ENCODE measurements at places on chromosomes 5 and 9. TPM values are rescaled to one million over a fixed set of nuclear protein-coding genes. Genes with fewer than 3 reads are reported as not detected.

The GABBR2 gene
- total RNA-seq = not detected

GRCh38 chr5:16484081-16484480 is 18.5 kb upstream of the ZNF622 start:
- no peak for DNase-seq

- DNase-seq = no peak
These were observed 161.7 kb downstream of the YTHDC2 start for GRCh38 chr5:113675166-113675565.

DNA sequence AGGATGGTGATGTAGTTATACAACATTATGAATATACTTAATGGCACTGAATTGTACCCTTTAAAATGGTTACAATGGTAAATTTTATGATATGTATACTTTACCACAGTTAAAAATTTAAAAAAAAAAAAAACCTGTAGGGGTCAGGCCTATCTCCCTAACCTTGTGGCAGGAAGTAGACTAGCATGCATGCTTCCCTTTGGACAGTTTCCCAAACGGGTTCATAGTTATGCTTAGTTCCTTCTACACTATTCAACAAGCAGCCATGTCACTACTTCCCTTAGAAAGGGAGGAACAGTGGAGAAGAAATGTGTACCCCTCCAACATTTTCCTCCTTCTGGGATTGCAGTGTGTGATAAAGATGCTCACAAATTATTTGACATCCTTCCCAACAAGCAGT is 32.5 kb downstream of the IDNK start:
- DNase-seq = no peak

DNA sequence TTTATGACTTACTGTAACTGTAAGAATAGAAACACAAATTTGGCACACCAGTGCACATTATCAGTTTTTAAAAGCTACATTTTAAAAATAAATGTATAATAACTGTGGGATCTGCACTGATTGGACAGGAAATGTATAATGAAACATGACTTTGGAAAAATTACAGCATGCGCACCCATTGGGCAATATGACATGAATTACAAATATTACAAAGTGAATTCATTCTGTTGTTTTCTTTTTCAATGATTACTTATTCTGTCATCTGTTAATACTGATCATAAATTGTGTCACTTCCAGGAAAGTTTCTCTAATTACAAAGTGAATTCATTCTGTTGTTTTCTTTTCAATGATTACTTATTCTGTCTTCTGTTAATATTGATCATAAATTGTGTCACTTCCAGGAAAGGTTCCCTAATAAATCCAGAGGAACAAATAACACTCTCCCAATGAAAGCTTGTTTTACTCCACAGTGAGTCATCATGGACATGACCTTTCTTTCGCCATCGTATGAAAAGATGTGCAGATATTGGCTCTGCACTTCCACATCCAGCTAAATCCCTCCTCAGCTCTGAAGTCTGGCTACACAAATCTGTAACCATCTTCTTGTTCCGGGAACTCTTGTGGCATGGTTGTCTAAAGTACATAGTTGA is 297.0 kb upstream of the HAPLN1 start:
- DNase-seq = no peak

DNA sequence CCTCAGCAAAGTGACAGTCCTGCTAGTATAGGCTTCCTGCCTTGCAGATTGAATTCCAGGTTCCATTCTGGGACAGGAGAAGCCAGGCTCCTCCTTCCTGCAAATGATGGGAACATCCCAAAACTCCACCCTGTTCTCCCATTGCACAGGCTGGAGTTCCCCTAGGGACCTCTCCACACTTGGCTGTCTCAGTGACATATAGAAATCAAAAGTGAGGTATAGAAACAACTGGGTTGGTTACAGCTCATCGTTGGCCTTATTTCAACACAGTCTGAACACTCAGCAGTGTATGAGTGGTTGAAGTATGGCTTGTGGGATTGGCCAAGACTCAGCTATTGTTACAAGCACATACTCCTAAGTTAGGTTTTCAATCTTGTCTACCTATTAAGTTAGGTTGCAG is 157.8 kb upstream of the FTMT start:
- no peak for DNase-seq

The SV2C gene
- 1.3 TPM for total RNA-seq

GRCh38 chr5:170337045-170337733 is 39.6 kb upstream of the LCP2 start:
- no peak for DNase-seq

The SPINK4 gene
- not detected for total RNA-seq

The IL31RA gene
- 0.25 TPM for total RNA-seq

DNA sequence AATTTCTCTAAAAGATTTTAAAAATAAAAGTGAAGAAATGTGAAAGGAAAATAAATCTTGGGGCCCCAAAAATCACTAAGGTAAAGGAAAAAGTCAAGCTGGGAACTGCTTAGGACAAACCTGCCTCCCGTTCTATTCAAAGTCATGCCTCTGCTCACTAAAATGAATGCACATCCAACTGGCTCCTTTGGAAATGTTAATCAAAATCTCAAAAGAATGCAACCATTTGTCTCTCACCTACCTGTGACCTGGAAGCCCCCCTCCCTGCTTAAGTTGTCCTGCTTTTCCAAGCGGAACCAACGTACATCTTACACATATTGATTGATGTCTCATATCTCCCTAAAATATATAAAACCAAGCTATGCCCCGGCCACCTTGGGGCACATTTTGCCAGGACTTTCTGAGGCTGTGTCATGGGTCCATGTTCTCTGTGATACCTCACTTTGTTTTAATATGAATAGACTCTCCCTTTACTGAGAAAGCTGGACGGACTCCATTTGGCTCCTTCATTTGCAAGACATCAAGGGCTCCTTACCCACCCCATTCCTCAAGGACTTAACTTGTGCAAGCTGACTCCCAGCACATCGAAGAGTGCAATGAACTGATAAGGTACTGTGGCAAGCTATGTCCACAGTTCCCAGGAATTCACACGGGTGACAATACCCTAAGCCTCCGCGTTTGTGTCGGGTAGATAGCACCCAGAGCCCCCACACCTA is 164.3 kb downstream of the SMC2 start:
- DNase-seq = no peak

The IL5 gene
- total RNA-seq = not detected

The PAEP gene
- total RNA-seq = 8.8 TPM

The LAMC3 gene
- total RNA-seq = 0.48 TPM

The TXNDC8 gene
- total RNA-seq = not detected

The FYB1 gene
- 3.6 TPM for total RNA-seq

- no peak for DNase-seq
These were observed 115.8 kb upstream of the KIF2A start for GRCh38 chr5:62190173-62190572.

The PCDHGB5 gene
- 18.2 TPM for total RNA-seq

The ARL14EPL gene
- total RNA-seq = not detected

The FSD1L gene
- total RNA-seq = 7.6 TPM

DNA sequence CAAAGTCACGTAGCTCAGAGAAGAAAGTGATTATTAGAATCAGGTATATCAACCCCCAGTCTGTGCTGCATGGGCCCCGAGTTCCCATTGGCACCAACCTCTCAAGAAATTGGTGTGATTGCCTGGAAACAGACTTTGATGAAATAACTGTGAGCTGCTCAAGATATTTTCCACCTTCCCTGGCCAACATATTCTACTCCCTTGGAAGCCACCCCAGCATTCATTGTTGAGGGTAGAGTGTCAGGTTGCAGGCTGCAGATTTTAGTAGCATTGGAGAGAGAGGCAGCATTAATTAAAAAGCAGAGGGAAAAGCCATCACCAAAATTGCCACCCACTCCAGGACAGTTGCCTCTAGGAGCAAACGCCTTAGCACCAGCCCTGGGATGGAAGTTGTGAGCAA is 154.2 kb upstream of the TNPO1 start:
- no peak for DNase-seq

DNA sequence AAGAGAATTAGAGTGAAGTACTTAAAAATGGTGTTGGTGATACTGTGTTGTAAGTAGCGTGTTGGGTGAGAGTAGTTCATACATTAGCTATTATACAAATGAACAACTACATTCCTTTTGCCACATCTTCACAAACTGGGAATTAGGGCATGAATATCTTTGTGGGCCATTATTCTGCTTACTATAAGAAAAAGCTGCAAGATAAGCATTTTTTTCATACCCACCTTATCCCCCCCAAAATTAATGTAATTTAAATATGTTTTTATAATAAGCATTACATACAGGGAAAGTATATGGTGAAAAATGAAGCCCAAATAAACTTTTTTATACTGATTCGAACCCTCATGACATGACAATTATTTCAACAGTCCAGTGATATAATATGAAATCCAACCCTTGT is 69.5 kb downstream of the FAM81B start:
- DNase-seq = no peak

- no peak for DNase-seq
These were observed 728.9 kb downstream of the MAT2B start for GRCh38 chr5:164234321-164234720.

The RNF183 gene
- not detected for total RNA-seq

- no peak for DNase-seq
These were observed 108.5 kb downstream of the ZSWIM6 start for GRCh38 chr5:61440596-61440995.

The ORM2 gene
- 2.6 TPM for total RNA-seq

The SCGB3A2 gene
- not detected for total RNA-seq

DNA sequence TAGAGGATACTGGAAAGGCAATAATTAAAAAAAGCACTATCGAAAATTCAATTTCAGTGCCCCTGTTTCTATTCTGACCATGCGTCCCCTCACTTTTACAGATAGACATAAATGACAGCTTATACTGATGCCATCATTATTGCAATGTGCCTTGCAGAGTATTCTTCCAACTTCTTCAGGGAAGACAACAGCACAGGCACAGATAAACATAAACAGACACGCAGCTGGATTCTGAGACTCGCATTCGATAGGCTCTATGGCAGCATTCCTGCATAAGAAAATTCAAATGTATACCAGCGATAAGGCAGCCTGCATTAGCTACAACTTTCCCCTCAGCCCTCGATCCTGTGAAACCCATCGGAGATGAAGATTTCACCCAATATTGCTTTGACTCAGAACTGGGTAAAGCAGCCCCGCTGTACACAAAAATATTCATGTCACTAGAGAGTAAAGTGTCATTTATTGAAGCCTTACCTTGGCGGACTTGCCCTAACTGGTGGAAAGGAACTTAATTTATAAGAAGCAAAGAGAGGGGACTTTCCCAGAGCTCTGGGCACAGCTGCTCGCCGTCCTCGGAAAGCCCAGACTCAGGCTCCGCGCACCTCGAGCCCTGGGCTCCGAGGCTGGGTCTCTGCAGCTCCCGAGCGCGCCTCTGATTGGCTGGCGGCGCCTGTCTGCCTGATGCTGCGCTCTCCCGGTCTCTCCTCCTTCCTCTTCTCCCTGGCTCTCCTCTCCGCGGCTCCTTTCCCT is at the start of gene CDH18:
CDH18 (minus strand) TSS at position 589 of the 750 bp plus-strand sequence. CDS start 149,214 bp downstream, outside the sequence.
- DNase-seq = no peak

DNA sequence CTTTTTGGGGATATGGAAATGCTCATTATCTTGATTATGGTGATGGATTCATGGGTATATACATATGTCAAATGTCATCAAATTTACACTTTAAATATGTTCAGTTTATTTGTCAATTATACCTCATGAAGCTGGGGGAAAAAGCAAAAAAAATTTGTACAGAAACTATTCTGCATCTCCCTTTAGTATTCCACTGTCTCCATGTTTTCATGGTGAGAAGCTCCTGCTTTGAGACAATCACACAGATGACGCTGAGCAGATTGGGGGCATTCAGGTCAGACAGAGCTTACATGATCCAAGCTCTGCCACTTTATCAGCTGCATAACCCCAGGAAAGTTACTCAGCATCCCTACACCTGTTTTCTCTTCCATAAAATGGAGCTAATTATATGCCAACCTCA is 101.5 kb downstream of the PLPPR1 start:
- no peak for DNase-seq

- DNase-seq = no peak
These were observed 49.5 kb downstream of the DAB2IP start for GRCh38 chr9:121700832-121701419.

The ESM1 gene
- 0.15 TPM for total RNA-seq

DNA sequence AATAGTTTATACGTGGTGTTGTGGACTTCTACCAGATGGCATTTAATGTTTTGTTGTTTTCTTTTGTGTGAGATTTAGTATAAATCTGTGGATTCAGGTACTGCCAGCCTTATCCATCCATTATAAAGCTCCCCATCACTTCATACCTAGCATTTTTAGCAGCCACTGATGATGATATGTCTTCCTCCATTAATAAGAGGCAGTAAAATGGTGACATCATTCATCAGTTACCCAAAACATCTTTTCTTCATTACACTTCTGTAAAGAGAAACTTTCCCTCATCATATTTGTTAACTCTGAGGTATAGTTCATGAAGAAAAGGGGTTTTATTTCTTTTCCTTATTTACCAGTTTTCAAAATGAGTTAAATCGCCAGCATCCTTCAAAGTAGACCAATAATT is 19.4 kb downstream of the CHD1 start:
- DNase-seq = no peak

The DELE1 gene
- total RNA-seq = 48.1 TPM

GRCh38 chr9:36928670-36929349 is 105.3 kb downstream of the PAX5 start:
- no peak for DNase-seq

DNA sequence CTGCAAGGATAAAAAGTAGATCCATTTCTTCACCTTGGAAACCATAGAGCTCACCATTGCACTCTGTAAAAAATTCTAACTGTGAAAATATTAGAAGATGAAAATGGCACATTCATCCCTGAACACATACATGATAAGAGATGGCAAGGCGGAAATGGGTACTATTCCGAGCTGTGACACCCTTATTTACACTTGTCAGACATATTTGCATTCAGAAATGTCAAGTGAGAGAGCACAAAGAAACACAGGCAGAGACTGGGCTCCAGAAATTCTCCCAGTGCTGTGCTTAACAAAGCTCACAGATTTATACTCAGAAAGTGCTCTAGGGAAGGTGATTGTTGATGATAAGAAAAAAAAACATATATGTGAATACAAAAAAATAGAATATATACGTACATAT is 170.3 kb upstream of the PUM3 start:
- DNase-seq = no peak

The RALGDS gene
- total RNA-seq = 48.8 TPM

GRCh38 chr5:38878391-38879077 is 32.7 kb downstream of the OSMR start:
- DNase-seq = no peak

- no peak for DNase-seq
These were observed 142.8 kb downstream of the TMEM38B start for GRCh38 chr9:105836936-105837660.

DNA sequence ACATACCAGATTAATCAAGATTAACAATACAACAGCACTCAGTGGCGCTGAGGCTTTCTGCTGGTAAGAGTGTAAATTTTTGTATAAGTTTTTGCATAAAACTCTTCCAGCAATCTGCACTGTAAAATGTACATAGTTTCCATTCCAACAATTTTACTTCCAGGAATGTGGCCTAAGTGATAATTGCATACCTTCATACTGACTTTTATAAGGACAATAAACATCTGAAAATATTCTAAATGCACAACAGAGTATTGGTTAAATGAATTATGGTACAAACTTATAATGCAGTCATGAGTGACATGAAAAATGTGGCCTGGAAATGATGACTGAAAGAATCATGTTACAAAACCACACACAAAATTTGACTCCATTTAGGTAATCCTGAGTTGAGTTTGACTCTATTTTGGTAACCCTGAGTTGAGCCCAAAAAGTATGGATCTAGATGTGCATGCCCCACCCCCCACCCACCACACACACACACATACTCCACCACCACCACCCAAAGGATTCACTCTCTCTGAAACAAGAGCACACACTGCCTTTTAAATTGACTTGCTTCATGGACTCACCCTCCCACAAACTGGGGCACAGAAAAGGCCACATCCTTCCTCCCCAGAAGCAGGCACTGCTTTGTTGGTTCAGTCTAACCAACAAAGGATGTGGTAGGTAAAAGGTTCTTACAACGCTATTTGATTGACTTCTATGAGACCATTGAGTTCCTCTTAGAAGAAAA is 137.6 kb downstream of the SUSD1 start:
- DNase-seq = no peak

The IQGAP2 gene
- 11.8 TPM for total RNA-seq
